ENCODE measurements at places on chromosomes 11 and 22.

GRCh38 chr11:96228910-96229309 is 114.1 kb downstream of the MAML2 start:
- DNase-seq = peak; percentile 58

DNA sequence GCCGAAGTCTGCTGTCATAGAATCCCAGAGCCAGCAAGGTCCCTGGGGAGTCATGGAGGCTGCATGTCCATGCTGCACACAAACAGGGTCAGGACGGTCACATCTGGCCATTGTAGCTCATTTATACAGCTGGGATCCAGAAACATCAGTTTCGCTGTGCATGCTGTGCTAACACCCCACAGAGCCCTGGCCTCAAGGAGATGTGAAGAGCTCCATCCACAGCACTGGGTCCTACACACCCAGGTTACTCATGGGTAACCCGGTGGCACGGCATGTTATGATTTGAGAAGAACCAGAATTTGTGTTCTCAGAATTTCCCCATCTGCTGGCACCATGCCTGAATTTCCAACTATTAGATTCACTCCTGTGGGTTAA is 146.3 kb upstream of the ARHGAP20 start:
- peak; percentile 65 for DNase-seq

DNA sequence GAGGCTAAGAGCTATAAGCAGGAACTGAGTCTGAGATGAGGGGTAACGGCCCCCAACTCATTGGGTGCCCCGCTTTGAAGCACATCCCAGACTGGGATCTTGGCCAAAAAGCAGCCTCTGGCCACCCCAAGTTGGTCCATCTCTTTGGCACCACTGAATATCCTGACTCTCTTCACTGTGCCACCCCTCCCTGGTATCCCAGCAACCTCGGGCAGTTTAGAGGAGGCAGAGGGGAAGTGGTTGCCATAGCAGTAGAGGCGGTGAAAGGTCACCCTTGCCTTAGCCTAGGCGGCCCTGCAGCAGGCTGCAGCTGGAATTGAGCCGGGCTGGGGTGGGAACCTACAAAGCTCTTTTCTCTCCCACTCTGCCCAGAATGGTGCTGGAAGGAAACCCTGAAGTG is 1.1 kb downstream of the PELI3 start:
- DNase-seq = no peak

DNA sequence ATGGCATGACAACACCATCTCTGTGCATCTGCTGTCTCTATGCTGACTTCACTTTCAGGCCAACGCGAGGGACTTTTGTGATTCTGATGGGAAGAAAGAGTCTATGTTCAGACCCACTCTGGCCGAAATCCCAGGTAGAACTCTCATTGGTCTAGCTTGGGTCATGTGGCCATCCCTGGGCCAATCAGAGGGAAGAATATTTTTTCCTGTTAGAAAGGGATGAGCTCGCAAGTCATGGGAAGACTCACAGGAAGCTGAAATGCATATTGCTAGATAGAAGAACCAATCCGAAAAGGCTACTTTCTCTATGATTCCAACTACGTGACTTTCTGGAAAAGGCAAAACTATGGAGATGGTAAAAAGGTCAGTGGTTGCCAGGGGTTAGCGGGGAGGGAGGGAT is 56.0 kb upstream of the LINC01488 start:
- DNase-seq = no peak

DNA sequence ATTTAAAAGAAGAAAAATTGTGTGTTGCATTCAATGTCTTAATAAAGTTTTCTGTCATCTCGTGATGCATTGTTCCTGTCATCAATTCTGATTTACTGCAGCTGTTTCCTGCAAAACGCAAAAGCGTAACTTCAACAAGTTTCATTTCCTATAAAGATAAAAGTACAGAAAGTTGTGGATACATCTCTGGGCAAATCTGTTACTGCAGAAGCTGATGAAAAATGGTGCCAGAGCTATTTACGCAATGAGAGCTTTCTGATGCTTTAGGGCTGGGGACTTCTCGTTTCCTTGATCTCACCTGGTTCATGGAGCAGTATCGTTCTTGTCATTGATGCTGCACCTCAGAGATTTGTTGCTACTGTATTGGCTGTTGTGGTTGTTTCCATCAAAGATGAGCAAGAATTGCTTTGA is 15.5 kb upstream of the MS4A12 start:
- no peak for DNase-seq

GRCh38 chr11:119788096-119788883 is 59.3 kb upstream of the NECTIN1 start:
- DNase-seq = no peak

DNA sequence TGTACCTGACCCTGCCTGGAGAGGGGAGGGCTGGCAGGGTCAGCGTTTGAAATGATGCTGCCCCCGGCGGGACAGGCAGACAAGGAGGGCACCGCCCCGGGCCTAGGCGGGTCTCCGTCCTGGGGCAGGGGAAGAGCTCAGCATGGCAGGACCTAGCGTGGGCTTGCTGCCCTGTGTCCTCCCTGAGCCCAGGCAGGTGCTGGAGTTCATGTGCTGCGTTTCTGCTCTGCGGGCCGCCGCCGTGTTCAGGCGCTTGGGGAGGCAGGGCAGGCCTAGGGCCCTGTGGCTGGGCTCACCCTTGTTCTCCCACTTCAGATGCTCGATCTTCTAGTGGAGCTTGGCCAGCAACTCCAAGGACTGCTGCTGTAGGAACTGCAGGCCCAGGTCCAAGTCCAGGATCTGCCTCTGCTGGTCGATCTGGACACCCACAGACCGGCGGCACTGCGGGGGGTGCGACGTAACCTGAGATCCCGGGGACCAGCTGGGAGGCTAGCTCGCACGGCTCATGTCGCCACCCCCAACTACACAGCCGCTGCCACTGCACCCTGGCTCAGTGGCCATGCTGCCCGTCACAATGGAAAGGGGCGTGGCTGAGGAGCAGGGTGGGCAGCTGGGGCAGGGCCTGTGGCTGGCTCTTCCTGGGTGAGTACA is 84.4 kb downstream of the MED15 start:
- peak; percentile 26 for DNase-seq

DNA sequence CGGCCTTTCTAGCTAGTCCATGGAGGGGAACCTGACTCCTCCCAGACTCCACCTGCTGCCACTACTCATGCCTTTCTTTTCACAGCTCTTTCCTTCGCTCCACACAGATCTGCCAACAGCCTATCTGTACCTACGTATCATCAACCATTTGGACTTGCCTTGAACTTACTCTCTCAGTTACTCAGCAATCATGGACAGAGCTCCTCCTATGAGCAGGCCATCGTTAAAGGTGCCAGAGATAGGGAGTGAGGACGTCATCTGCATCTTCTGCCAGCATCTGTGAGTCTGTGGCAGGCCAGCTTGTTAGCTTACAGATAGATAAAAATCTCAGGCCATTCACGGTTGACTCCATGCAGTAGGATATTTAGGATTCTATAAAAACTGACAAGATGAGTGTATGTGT is 162.9 kb upstream of the ZBED5 start:
- no peak for DNase-seq

DNA sequence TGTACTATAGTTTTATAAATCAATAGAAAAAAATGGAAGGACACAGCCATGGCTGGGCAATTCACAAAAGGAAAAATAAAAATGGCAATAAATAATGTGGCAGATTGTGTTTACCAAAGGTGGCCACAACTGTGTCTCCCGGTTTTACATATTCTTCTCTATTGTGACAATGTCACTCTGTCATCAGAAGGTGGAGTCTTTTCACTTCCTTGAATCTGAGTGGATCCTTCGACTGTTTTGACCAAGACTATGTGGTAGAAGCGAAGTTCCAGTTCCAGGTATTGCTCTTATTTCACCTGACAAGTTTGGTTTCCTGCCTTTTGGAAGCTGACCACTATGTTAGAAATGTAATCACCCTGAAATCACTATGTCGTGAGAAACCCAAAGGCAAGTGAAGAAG is 31.0 kb upstream of the HSD17B12 start:
- no peak for DNase-seq

DNA sequence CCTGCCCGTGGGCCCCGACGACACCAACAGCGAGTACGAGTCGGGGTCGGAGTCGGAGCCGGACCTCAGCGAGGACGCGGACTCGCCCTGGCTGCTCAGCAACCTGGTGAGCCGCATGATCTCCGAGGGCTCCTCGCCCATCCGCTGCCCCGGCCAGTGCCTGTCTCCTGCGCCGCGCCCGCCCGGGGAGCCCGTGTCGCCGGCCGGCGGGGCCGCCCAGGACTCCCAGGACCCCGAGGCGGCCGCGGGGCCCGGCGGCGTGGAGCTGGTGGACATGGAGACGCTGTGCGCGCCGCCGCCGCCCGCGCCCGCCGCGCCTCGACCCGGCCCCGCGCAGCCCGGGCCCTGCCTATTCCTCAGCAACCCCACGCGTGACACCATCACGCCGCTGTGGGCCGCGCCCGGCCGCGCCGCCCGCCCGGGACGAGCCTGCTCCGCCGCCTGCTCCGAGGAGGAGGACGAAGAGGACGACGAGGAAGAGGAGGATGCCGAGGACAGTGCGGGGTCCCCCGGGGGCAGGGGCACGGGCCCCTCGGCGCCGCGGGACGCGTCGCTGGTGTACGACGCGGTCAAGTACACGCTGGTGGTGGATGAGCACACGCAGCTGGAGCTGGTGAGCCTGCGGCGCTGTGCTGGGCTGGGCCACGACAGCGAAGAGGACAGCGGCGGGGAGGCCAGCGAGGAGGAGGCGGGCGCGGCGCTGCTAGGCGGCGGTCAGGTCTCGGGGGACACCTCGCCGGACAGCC is 3.8 kb downstream of the MAPK8IP2 start:
- DNase-seq = no peak

DNA sequence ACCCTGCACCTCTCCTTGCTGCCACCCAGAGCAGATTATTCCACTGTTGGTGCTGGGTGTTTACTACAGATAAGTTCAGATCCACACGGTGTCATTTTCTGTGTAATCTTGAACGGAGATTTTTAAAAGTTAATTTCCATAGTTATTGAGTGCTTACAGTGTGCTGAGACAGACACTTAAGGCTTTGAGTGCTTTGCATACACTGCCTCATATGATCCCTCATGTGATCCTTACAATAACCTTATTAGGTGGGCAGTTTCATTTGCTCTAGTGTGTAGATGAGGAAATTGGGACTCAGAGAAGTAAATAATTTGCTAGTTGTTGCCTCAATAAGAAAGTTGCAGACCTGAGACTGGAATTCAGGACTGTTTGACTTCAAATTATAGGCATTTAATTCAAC is 32.3 kb upstream of the ME3 start:
- DNase-seq = no peak

GRCh38 chr11:134341805-134342571 is 10.2 kb downstream of the GLB1L2 start:
- no peak for DNase-seq

DNA sequence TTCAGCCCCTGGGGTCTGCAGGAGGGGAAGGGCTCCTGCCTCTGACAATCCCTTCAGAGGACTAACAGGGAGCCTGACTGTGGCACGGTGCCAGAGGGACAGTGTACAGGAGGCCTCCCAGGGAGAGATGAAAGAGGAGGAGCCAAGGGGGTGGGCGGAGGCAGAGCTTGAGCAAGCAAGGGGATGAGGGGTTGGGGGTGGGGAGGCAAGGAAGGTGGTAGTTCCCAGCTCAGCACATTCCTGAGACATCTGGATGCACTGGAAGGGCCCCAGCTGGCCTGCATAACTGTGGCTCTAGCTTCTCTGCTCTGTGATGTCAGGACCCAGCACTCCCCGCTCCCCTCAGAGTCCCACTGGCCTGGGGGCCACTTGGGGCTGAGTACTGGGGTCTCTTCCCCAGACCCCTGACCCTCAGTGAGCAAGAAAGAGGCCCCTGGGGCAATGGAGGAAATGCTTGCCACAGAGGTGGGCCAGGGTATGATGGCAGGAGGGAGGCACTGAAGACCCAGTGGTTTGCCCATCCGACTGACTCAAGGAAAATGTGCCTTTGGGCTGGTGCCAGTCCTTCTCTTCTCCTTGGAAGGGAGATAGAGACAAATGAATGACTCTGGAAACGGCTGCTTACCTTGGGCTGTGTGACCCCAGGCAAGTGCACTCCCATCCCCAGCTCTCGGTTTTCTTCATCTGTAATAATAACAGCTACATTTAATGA is 13.3 kb downstream of the CREB3L1 start:
- DNase-seq = peak; percentile 98

GRCh38 chr11:119991022-119991404 is 146.9 kb downstream of the TRIM29 start:
- no peak for DNase-seq

DNA sequence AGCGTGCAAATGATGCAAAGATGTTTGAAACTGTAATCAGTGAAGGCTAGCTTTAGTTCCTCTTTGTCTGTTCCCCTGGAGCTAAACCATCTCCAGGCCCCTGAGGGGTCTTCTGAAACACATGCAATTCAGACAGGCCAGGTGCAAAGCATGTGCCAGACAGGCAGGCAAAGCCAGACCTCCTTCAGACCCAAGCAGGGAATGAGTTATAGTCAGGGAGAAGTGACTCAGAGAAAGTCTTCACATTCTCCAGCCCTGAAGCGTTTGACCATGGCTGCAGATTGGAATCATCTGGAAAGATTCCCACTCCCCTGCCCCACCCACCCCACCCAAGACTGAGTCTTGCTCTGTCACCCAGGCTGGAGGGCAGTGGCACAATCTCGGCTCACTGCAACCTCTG is 187.0 kb upstream of the ISX start:
- DNase-seq = peak; percentile 57

DNA sequence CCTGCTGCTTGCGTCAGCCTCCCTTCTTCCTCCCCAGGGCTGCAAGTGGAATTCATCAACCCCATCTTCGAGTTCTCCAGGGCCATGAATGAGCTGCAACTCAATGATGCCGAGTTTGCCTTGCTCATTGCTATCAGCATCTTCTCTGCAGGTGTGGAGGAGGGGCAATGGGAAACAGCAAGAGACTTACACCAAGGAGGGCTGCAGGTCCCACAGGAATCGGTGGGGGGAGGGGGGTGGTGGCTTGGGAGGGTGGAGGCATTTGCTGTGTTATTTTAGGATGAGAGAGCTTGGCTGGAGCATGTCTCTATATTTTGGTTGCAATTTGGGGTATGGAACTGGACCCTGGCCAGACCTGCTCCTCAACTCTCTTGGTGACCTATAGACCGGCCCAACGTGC is 2.1 kb upstream of the MADD start:
- DNase-seq = no peak

DNA sequence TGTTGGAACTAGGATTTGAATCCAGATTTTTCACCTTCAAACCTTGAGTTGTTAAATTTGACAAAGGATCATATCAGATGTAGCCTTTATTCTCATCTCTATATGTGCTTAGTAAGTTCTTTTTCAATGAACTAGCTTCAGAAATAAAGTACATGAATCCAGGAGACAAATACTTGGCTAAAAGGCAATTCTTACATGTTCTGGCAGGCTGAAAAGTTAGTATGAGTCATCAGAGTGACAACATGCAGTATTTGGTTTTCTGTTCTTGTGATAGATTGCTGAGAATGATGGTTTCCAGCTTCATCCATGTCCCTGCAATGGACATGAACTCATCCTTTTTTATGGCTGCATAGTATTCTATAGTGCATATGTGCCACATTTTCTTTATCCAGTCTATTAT is 40.4 kb downstream of the BBOX1 start:
- no peak for DNase-seq
